ENCODE measurements at places on chromosomes 13 and 19.

GRCh38 chr13:49112782-49113525 lies 107.2 kb upstream of the MLNR start:
- no peak for DNase-seq

DNA sequence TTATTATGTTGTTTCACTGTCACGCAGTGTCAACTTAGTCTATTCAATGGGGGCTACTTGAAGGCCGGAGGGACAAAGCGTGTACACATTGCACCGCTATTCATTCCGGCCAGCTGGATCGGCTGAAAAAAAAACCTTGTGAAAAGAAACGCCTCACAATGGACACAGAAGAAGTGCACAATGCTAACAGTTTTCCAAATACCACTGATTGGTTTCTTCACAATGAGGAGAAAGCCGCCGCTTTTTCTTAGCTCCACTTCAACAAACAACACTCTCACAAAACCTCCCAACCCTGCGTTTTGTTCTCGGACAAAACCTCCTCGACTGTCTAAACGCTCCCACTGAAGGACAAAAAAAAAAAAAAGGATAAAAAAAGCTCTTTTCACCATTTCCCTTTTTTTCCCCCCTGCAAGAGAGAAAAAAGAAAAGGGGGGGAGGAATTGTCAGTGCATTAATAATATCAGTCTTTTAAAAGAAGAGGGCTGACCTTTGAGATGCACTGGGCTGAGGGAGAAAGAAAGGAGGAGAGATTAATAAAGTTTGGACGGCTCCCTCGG lies 5.4 kb downstream of the SOX21 start:
- no peak for DNase-seq

- DNase-seq, result no peak
These were observed 157.5 kb upstream of the SPRY2 start for GRCh38 chr13:80498433-80498832.

DNA sequence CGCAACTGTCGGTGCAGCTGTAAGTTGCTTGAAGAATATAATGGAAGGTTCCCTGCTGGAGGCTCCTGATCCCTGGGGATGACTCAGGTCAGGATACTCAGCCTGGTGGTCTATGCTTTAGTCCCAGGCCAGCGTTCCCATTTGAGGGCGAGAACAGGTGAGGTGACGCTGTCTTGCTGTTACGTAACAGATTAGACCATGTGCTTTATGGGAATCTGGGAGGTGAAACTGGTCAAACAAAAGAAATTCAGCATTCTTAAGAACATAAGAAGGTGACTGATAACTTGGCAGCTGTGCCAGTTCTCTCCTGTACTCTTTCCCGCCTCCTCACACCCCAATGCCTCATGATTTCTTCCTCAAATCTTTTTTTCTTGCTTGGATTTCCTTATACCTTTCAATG lies at the start of gene CXCL17:
TSS of gene CXCL17 (minus strand) at position 114 of the 400 bp plus-strand sequence. CDS start 114 bp downstream, outside the sequence.
- no peak for DNase-seq

GRCh38 chr13:44895953-44896335 lies 93.3 kb downstream of the NUFIP1 start:
- DNase-seq, result no peak

- no peak for DNase-seq
These were observed 236.7 kb downstream of the B3GLCT start for GRCh38 chr13:31436478-31436877.
